ENCODE measurements at places on chromosomes 12 and 14.

DNA sequence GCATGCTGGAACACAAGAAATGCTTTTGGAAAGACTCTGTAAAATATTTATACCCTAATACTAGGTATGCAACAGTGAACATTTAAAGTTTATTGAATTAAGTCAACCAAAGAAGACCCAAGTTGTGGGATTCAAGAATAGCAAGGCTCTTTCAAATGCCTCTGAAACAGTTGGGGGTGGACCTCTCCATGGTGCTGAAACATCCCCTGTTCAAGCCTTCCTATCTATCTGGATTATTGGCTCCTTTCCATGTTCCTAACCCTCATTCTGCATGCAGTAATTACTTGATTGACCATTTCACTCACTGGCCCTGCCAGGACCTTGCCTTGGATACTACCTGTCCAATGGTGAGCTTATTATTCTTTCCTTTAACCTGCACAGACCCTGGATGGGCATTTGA lies 349.7 kb downstream of the NRXN3 start:
- no peak for DNase-seq

- no peak for DNase-seq
These were observed 609.3 kb downstream of the DIO2 start for GRCh38 chr14:79602045-79602444.

- no peak for DNase-seq
These were observed 24.9 kb downstream of the SLC6A12 start for GRCh38 chr12:188910-189621.

GRCh38 chr14:87148655-87149054 lies 844.3 kb downstream of the GALC start:
- DNase-seq: no peak

GRCh38 chr14:65414961-65415589 lies 2.5 kb downstream of the FUT8 start:
- no peak for DNase-seq

DNA sequence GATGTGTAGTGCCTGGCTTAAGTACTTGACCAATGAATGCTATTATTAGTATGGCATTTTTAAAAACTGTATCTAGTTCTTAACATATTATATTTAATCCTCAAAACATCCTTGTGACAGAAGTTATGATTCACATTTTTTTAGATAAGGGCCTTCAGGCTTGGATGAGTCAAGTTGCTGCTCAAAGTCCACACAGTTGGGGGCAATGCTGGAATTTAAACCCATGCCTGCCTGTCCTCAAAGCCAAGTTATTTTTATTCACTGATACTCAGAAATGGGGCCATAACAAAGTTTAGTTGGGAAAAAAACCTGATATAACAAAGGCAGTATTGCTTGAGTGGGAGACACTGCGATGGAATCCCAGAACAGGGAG lies 50.6 kb downstream of the RFX4 start:
- no peak for DNase-seq

- no peak for DNase-seq
These were observed 65.9 kb downstream of the KCNA1 start for GRCh38 chr12:4975574-4975973.

- DNase-seq: no peak
These were observed 7.2 kb upstream of the P2RX4 start for GRCh38 chr12:121202407-121203355.

DNA sequence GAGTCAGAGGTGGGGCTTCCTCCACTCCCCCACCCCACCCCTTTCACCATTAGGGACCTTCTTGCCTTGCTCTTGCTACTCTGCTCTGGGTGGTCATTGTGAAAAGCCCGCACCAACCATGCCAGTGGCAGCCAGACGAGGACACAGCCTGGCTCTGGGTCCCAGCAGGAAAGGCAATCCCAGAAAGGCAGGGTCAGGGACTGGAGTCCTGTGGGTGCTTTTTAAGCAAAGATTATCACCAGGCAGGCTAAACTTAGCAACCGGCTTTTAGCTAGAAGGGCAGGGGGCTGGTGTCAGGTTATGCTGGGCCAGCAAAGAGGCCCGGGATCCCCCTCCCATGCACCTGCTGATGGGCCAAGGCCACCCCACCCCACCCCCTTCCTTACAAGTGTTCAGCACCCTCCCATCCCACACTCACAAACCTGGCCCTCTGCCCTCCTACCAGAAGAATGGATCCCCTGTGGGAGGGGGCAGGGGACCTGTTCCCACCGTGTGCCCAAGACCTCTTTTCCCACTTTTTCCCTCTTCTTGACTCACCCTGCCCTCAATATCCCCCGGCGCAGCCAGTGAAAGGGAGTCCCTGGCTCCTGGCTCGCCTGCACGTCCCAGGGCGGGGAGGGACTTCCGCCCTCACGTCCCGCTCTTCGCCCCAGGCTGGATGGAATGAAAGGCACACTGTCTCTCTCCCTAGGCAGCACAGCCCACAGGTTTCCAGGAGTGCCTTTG lies 1.2 kb upstream of the GAPDH start:
- no peak for DNase-seq

Measured in activated naive CD4-positive, alpha-beta T cell (primary cell).